NCI-H226 (cell line): ENCODE measurements at places on chromosomes 11 and 22.

DNA sequence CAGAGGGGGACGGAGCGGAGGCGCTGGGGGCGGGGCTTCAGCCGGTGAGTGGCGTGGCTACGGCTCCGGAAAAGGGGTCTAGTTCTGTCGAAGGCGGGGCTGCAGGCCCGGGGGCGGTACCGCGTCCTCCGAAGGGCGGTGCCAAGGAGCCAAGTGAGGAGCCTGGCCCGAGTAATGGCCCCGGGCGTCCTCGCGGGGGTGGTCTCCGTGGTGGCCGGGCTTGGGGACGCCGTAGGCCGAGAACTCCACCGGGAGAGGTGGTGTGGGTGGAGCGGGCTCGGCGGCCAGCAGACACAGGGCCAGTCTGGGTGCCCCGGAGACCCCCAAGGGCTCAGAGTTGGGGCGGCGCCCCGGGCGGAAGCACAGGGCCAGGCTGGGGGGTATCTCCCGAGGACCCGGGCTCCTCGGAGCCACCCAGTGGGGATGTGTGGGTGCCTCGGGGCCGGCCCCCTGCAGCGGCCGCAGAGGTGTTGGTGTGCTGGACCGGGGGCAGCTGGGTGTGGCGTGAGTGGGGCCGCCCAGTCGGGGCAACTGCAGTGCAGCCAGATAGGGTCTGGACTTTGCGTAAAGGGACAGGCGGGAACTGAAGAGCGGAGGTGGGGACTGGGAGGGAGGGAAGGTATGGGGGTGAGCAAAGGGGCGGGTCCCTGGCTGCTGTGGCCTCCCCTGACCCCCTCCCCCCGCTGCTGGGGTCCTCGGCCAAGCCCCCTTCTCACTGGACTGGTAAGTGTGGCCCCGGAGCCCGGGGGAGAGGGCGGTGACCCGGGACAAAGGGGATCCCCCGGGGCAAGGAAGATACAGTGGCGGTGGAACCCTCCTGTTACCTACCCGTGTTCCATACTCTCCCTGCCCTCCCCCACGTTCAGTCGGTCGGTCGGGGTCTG, 838 bp downstream of the FKBP2 start:
- DNase-seq: peak; percentile 48

DNA sequence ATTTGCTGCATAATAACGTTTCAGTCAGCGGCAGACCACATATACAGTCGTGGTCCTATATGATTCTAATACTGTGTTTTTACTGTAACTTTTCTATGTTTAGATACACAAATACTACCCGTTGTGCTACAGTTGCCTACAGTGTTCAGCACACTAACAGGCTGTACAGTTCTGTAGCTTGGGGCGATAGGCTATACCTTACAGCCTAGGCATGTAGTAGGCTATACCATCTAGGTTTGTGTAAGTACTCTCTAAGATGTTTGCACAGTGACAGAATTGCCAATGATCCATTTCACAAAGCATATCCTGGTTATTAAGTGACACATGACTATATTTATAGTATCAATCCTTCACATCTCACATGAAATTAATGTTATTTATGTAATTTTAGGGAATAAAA, 78.2 kb downstream of the YAP1 start:
- no peak for DNase-seq

DNA sequence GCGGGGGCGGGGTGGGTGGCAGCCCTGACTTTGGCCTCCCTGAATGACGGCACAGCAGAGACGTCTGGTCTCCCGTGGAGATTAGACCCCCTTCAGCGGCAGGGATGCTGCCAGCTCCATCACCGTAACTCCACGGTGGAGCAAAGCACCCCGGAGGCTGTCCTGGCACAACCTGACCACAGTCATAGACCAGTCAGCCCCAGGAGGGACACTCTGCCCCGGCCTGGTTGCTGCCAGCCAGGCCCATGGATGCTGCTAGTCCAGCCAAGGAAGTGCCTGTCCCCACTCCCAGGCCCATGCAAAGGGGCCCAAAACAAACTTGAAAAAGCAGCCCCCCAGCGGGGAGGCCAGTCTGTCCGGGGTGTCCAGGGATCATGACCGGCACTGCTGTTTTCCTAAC, 11.5 kb upstream of the ANO1 start:
- no peak for DNase-seq

DNA sequence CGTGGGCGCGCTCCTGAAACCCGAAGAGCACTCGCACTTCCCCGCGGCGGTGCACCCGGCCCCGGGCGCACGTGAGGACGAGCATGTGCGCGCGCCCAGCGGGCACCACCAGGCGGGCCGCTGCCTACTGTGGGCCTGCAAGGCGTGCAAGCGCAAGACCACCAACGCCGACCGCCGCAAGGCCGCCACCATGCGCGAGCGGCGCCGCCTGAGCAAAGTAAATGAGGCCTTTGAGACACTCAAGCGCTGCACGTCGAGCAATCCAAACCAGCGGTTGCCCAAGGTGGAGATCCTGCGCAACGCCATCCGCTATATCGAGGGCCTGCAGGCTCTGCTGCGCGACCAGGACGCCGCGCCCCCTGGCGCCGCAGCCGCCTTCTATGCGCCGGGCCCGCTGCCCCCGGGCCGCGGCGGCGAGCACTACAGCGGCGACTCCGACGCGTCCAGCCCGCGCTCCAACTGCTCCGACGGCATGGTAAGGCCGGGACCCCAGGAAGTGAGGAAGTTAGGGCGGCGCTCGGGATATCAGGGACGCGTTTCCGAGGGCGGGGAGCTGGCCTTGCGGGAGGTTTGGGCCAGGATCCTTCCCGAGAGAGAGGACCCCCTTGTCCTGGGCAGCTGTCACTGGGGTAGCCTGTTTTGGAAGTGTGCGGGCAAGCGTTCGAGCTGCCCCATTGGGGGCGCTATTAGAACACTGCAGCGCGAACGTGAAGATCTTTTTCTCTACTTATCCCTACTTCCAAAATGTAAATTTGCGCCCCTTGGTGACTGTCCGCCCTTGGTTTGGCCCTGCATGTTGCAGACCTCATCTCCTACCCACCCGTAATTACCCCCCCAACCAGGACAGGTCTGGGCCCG, 796 bp downstream of the MYOD1 start:
- DNase-seq: no peak

DNA sequence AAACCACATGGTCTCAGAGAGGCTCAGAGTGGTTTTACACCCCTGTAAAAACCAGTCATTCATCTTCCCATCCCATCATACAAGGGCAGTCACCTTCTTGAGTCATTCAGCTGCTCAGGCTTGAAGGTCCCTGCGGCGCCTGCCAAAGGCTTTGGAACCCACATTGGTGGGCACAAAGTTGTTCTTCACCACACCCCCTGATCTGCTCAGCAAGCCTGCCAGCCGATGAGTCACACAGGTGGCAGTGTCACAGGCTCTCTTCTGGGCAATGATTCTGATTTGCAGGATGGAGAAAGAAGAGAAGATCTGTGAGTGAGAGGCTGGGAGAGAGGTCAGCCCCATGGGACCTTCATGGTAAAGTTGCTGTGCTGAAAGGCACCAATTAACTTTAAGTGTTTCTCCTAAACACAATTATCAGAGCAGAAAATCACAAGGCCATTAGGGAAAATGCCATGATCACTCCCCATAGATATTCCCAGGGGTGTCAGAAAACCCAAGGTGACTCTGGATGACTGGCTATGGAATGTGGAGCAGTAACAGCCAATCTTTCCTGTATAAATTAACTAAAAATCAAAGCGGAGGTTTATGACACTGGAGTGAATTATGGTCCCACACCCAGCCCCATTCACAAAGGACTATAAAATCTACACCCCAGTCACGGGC, 4.4 kb downstream of the CALCA start:
- no peak for DNase-seq
